Transverse colon (tissue), 4 donors: ENCODE measurements at places on chromosomes 12 and 14. TPM values are rescaled to one million over a fixed set of nuclear protein-coding genes. Genes with fewer than 3 reads are reported as not detected.

CLECL1 gene
- not detected for total RNA-seq

KIF21A gene
- total RNA-seq: 33.6 TPM

- DNase-seq: no peak
These were observed 20.7 kb downstream of the IQSEC3 start for GRCh38 chr12:87315-87714.

DNA sequence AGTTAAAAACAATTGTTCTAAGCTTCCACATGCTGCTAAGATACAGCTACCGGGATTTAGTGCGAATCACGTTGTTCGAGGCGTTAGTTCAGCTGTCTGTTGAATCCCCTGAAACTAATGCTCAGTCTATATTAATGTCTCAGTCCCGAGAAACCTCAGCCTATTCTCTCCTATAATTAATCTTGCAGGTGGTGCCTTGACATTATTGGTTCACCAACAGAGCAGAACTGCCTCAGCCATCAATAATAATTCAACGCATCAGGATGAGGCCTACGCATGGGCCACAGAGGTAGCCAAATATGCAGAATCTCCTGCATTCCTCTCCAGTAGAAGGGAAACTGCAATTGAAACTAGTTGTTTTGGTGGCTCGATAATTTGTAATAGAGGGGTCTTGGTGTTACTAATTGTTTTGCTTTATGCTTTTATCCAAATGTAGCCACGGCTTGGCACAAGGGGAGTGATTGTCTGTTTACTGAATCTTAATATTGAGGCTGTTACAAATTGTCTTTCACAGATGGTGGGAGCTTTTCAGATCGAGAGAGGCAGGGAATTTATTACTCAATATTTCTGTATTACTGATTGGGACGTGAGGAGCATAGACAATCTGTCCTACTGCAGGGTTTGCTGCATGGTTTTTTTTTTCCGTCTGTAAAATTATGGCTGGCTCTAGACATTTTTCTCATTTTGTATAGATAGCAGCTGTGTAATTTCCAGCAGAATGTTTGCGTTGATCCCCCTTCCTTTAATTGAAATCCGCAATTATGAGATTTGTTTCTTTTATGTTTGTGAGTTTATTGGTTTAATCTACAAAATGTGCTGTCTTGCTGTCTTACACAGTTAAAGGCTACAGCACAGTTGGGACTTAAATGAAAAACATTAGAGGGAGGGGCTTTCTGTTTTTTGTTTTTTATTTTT is 1036.5 kb upstream of the NOVA1 start:
- no peak for DNase-seq

LRCOL1 gene
- not detected for total RNA-seq

- DNase-seq: no peak
These were observed 990.1 kb downstream of the TMTC2 start for GRCh38 chr12:83676781-83677295.

DNA sequence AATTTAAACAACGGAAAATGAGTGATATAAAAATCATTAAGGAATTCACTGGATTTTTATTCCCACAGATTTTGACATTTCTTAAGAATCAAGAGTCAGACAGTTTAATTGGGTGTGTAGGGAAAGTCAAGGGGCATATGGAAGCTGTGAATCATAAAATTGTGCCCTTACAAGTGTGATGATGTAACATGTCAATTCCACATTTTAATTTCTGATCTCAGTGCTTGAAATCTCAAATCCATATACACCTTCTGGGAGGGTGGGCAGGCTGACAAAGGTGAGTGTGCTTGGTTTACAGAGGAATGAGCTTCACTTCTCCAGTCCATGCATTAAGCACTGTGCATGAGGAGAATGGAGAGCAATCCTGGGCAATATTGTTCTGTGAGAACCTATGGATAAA is 1.0 kb upstream of the KRT6A start:
- DNase-seq: no peak

GRCh38 chr14:62001963-62002362 is 239.7 kb downstream of the SNAPC1 start:
- DNase-seq: no peak

- no peak for DNase-seq
These were observed 223.9 kb downstream of the PTPRO start for GRCh38 chr12:15546102-15546701.

DNA sequence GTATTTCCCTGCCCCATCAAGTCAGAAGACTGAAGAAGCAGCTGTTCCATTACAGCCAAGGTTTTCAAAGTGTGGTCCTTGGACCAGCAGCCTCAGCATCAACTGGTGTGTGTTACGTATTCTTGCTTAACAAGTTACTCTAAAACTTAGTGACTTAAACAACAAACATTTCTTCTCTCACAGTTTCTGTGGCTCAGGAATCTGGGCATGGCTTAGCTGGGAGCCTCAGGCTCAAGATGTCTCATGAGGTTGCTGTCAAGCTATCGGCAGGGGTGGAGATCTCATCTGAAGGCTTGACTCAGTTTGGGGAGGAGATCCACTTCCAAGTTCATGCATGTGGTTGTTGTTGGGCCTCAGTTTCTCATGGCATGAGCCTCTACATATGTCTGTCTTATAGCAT is 174.5 kb downstream of the KTN1 start:
- no peak for DNase-seq

DNA sequence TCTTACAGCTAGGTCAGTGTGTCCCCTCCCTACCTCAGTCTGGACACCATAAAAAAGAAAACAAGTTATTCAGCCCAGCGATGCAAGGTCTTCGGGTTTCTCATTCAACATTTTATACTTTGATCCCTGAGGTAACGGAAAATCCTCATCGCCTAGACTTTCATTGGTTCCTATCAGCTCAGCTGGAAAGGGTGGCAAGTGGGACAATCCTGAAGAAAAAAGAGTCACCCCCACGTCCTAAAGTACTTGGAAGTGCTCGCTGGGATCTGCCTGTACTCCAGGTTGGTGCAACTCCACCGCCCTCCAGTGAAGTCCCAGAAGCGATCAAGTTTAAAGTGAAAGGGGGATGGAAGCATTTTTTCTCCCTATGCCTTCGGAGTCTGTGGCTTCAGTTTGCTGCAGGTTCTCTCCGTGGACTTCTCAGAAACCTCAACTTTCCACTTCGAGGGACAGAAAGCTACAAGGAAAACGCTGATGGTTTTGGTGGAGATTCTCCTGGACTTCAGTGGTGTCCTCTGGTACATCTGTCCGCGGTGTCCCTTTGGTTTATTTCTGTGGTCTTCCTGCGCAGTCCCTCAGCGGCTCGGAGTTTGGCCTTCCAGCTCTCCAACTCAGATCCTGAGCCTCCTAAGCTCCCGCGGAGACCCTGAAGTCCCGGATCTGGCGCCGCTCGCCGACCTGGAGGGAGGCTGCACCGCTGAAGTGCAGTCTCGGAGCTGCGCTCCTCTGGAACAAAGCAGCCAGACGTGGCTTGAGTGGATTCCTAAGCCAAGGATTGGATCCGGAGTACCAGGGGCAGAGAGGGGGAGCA is 1.8 kb upstream of the LRFN5 start:
- no peak for DNase-seq

SERPINA3 gene
- total RNA-seq: 72.7 TPM

ENDOU gene
- total RNA-seq: not detected

DNA sequence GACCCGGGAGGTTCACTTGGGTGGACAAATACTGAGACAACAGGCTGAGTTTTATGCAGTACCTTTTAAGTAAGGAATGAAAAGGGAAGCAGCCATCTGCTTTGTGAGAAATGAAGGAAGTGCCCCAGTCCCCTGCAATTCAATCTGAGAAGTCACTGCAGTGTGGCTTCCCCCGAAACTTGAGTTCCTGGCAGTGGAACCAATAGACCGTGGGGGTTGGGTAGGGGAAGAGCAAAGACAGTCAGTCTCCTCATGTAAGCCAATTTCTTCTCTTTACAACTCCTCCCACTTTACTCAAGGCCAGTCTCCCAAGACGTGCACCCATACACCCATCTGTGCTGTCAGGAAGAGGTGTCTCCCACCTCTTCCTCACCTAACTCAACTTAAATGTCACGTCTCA is 206.5 kb downstream of the BCAT1 start:
- DNase-seq: peak; percentile 41

- no peak for DNase-seq
These were observed 11.9 kb upstream of the FKBP11 start for GRCh38 chr12:48937170-48937569.

ERP27 gene
- total RNA-seq: not detected

RBM25 gene
- 53.1 TPM for total RNA-seq

TAS2R50 gene
- 4.9 TPM for total RNA-seq

GALNT6 gene
- total RNA-seq: 52.7 TPM

GRCh38 chr12:22229652-22230279 is 104.7 kb downstream of the ST8SIA1 start:
- no peak for DNase-seq

DNA sequence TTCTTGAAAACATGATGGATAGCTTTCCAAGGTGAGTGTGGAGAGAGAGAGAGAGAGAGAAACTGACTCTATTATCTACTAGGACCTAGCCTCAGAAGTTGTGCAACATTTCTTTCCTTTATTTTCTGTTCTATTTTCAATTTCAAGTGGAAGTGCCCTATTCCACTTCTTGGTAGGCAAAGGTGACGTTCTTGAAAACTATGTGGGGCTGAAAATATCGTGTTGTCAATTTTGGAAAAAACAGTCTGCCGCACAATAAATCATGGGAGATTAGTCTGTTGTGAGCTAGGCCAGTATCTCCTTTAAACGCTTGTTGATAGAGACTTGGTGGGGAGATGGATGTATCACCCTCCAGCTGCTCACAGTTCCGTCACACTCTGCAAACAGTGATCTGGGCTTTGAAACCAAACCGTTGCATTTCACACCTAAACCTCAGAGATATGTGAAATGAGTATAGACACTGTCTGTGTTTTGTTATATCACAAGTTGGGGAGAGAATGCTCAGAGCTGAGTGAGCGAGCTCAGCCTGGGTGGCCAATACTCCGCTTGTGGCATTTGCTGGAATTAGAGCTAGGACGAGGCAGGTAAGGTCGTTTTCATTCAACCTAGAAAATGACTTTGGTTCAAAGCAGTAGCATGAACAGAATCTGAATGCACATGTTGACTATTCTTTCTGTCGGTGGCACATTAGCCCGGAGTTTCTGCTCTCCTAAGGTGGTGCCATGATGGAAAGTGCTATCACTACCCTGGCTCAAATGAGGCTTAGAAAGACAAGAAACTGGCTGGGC is 75.1 kb upstream of the ST8SIA1 start:
- DNase-seq: no peak

DNA sequence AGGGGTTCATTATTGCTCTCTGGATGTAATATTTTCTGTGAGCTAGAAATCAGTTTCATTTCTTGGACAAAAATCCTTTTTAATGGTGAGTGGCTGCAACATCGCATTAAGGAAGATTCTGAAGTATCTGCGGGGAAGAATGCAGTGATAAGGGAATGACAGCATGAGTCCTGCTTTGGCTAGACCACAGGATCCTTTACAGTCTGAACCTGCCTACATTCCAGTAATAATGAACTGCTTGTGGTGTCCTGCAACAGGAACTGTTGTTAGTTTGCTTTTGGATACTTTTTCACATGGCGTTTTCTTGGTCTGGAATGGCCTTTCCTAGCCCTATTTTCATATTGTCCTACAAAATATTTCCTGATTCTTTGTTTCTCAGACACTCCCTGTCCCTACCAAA is 15.7 kb downstream of the MDM2 start:
- no peak for DNase-seq

C12orf54 gene
- not detected for total RNA-seq

GRCh38 chr12:118958520-118958919 is 22.8 kb upstream of the SRRM4 start:
- DNase-seq: no peak

DNA sequence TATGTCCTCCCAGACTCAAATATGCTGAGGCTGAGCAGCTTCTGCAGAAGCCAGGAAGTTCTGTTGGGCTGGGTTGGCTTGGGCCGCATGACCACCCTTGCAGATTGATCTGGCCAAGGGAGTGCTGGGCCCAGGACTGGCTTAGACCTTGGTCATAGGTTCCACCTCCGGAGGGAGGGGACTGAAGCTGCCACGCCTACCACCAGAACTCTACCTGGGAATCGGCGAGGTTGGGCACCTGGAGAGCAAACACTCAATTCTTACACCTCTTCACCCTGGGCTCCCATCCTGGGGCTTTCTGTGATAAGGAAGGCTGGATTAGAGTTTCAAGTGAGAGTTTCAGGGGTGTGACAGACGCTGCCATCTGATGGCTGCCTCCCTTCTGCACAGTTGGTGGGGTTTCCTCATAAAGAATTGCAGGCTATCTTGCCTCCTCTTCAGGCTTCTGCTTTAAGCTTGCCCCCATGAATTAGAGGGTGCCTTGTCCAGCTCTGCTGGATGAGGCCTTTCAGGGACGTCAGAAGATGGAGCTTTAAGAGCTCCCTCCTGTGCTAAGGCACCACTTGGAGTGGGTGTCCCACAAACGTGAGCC is 5.8 kb downstream of the SLC24A4 start:
- DNase-seq: no peak

DNA sequence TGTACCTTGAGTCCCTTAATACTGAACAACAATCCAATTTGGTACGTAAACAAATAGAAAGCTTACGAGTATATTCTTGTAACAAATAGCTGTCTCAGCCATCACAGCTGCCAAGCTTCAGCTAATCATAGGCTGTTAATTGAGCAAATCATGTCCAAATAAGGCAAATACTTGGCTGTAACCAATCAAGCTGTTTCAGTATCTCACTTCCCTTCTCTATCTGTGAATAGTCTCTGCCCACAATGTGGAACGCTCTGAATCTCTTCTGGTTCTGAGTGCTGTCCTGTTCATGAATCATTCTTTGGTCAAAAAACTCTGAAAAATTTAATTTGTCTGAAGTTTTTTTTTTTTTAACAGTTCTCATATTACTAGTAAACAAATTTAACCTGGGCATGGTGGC is 5.8 kb upstream of the NEMF start:
- no peak for DNase-seq

TRIM9 gene
- total RNA-seq: 18.4 TPM

DNA sequence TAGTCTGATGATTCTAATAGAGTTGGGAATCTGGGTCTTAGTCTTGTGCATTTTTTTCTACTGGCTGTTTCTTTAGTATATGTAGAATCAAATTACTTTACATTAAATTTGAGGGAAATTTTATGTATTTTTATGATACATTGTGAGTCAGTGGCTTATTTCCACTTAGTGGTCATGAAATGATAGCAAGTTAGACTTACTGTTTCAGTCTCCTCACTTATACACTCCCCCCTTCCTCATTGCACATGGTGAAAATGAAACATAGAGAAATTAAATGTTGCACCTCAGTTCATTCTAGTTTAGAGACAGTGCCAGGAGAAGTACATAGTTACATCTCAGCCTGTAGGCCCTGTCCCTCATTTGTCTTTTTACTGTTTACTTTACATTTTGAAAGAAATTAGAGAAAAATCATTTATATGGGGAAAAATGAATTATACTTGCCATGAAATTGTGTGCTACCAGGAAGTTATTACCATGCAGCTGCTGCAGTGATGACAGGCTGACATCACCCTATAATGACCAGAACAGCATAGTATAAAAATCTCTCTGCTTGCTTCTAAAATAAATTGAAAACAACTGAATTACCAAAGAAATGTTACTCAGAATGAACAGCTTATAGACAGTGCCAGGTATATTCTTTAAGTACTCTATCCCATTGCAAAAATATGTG is 113.2 kb downstream of the TRMT5 start:
- DNase-seq: no peak

DNA sequence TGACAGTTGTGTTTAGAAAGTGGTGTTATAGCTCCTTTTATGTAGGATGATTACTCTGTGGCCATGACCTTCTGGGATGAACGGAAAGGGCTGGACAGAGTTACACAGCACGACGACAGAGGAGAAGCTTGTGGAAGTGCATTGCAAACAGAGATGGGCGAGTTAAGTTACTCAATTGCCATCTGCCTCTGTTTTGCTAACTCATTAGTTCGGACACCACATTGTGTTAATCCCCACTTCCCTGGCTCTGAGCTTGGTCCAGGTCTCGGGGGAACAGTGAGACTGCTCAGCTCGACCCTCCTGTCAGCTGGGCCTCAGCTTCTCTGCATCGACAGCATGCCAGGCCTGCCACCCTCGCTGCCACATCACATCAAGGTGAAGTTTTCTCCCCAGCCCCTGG is 408.0 kb downstream of the ZFP36L1 start:
- DNase-seq: no peak

KCNA1 gene
- 0.41 TPM for total RNA-seq
